A549 treated with DMSO at 1 μM for 4 hours (cell line): ENCODE measurements at places on chromosomes 5 and 9. TPM values are rescaled to one million over a fixed set of nuclear protein-coding genes. Genes with fewer than 3 reads are reported as not detected.

Gene OLFML2A
- total RNA-seq: 17.4 to 26.2 TPM (median 23.6 TPM) in 5 replicates

Gene C9orf50
- 0.08 TPM in 1 of 5 replicates, not detected in the others for total RNA-seq

Gene KLHL3
- total RNA-seq: 0.06 to 0.30 TPM (median 0.19 TPM) in 5 replicates

Gene MAP1B
- 45.2 to 66.8 TPM (median 59.2 TPM) in 5 replicates for total RNA-seq

Gene C5orf58
- not detected in 5 replicates for total RNA-seq
